Stimulated activated CD8-positive, alpha-beta memory T cell treated with anti-CD3 and anti-CD28 coated beads, Interleukin-4, amount 100 ng/mL, for 1 hour (primary cell): ENCODE measurements at places on chromosomes 11 and 22.

DNA sequence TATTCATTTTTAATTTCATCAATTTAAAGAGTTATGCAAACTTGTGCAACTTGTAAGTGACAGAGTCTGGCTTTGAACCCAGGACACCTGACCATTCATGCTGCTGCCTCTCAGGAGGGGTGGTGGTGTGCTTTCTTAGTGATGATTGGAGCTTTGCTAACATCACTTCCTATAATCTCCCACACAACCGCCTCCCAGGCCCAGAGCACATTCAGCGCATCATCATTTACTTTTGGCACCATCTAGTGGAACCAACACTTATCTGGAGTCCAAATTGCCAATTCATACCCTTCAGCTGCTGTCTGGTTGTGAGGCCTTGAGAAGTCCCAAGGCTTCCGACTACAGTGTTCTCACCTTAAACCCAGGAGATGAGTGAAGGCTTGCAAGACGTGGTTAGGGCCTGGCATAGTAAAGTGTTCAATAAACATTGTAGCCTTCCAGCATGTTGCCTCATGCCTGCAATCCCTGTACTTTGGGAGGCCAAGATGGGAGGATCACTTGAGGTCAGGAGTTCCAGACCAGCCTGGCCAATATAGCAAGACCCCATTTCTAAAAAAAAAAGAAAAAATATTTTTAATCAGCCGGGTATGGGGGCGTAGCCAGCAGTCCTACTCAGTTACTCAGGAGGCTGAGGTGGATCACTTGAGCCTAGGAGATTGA is 1.1 kb upstream of the TTLL1 start:
- no peak for DNase-seq

GRCh38 chr22:32352681-32353080 is 5.0 kb upstream of the RFPL3 start:
- DNase-seq, result no peak

GRCh38 chr22:31603081-31603525 is 58.9 kb downstream of the PISD start:
- DNase-seq, result no peak

DNA sequence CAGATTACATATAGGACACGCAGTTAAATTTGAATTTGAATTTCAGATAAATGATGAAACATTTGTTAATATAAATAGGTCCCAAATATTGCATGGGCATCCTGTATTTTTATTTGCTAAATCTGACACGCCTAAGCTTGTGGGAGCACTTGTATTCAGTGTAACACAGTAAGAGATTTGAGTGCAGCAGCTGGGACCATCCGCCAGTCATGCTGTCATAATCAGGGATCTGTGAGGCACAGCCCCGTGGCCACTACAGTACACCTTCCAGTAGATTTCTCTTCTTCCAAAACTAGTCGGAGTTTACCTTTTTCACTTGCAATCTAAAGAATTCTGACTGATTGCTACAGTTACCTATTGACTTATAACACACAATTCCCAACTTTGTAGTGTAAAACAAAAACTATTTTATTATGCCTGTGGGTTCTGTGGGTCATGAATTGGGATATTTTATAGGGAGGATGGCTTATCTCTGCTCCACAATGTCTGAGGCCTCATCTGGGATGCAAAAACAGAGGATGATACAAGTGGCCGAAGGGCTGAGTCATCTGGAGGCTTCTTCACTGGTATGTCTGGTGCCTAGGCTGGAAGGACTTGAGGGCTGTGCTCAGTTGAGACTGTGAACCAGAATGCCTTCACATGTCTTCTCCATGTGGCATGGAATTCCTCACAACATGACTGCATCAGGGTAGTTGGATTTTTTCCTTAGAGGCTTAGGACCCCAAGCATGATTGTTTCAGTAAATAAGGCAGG is 74.1 kb downstream of the PRSS23 start:
- no peak for DNase-seq

DNA sequence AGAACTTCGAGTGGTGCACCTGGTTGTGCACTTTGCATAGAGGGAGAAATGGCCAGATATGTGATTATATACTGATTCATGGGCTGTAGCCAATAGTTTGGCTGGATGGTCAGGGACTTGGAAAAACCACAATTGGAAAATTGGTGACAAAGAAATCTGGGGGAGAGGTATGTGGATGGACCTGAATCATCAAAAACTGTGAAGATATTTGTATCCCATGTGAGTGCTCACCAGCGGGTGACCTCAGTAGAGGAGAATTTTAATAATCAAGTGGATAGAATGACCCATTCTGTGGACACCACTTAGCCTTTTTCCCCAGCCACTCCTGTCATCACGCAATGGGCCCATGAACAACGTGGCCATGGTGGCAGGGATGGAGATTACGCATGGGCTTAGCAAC is 48.0 kb upstream of the NARS2 start:
- DNase-seq, result no peak

DNA sequence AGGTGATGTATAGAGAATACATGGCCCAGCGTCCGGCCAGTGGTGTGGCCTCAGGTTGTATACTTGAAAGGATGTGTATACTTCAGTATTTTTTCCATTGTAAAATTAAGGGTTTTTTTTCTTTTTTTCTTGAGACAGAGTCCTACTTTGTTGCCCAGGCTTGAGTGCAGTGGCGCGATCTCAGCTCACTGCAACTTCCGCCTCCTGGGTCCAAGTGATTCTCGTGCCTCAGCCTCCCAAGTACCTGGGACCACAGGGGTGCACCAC is 15.8 kb downstream of the ZBTB16 start:
- no peak for DNase-seq

GRCh38 chr11:11463405-11463804 is 110.4 kb upstream of the CSNK2A3 start:
- DNase-seq, result no peak

GRCh38 chr11:64559351-64560138 is 31.5 kb upstream of the SLC22A12 start:
- DNase-seq, result no peak

DNA sequence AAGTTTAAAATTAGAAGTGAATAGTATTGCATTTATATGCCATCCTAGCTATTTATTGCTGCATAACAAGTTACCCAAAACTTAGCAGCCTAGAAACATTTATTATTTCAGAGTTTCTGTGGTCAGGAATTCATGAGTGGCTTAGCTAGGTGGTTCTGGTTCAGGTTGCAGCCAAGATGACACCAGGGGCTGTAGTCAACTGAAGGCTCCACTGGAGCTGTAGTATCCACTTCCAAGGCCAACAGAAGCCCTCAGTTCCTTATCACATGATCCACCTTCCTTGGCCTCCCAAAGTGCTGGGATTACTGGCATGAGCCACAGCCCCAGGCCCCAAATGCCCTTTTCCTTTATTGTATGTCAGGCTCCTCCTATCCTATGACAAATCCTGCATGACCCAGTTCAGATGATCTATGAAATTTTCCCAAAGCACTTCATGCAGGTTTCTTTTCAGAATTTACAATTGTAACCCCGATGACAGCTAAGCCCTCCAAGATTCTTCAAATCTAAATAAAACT is 6.1 kb upstream of the ALG8 start:
- no peak for DNase-seq

DNA sequence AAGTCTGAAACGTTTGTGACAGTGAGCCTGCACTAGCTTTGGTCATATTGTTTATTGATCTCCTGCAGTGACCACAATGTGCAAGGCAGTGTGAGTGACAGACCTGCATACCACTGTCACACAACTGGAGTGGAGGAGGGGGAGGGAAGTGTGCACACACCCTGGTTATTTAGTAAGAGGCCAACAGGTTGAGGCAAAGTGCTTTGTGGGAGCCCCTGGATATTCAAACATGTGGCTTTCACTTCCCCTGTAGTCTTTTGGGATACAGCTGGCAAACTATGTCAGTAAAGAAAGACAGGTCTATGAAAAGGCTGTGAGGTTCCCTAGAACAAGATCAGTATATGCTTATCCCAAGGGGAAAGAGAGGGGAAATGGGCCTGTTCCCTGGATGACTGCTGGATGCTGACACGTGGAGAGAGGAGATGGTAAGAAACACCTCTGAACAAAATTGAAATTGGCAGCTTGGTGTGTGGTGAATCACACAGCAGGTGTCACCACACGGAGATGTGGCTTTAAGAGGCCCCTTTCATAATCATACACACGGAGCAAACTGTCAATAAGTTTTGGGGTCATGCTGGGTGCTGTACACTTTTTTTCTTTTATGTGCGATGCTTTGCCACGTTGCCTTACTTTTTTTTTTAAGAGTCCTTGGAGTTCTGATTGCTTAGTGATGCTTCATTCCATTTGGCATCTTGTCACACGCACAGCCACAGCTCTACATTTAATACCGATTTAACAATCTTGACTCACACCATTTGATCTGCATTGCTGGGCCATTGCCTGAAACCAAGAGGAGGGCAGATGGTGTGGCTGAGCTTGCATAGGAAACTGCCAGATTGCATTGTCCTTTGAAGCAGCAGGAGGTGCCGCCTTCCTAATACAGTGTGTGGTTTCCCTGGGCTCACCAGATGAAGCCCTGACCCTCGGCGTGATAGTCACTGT is 11.3 kb downstream of the OSBP2 start:
- no peak for DNase-seq

DNA sequence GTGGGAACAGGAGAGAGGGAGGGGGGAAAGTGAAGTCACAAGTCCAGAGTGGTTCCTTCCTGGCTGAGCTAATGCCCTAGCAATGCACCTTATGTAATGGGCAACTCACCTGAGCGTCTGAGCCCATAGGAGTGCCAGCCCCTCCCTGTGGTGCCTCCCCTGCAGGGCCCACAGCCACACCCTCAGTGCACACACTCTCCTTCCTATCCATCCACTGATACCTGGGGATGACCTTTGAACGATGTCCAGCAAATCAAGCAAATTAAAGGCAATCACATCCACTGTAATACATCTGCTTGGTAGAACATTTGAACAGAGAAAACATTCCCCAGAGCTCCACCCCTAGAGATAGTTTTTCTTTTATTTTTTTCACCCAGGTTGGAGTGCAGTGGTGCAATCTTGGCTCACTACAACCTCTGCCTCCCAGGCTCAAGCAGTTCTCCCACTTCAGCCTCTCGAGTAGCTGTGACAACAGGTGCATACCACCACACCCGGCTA is 19.6 kb upstream of the MICAL2 start:
- no peak for DNase-seq
